ENCODE measurements at places on chromosomes 1 and 21. TPM values are rescaled to one million over a fixed set of nuclear protein-coding genes. Genes with fewer than 3 reads are reported as not detected.

DNA sequence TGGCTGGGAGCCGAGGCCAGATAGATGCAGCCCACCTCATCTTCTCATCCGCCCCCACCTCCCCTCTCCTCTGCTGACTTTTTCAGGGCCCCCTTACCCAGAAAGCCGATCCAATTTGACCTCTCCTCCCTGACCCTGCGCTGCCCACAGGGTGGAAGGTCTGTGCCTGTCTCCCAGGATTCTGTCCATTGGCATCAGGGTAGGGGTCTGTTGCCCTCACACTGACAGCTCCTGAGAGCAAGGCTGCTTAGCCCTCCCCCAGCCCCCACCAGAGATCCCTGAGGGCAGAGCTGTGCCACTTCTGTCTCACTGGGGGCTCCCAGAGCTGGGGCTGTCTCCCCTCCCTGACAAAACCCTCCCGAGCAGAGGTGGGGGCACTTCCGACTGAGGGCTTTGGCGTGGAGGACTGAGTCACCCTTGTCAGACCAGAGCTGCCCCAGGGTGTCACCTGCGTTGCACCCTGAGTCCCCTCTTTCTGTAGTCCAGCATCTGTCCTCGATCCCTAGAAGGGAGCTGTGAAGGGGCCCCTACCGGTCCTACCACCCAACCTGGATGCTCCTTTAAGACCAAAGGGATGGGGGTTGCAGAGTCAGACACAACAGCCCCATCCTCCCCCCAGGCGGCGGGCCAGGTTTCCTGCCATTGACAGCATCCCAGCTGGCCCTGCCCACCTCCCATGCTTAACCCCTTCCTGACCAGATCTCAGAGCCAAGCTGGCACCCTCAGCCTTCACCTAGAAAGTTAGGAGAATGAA is 2.4 kb upstream of the FAM110D start:
- DNase-seq, result no peak

Gene LRRC38
- 1.4 TPM for total RNA-seq

GRCh38 chr1:112465122-112465521 is 43.6 kb upstream of the WNT2B start:
- no peak for DNase-seq

- no peak for DNase-seq
These were observed 14.1 kb upstream of the LMNA start for GRCh38 chr1:156100205-156100995.

DNA sequence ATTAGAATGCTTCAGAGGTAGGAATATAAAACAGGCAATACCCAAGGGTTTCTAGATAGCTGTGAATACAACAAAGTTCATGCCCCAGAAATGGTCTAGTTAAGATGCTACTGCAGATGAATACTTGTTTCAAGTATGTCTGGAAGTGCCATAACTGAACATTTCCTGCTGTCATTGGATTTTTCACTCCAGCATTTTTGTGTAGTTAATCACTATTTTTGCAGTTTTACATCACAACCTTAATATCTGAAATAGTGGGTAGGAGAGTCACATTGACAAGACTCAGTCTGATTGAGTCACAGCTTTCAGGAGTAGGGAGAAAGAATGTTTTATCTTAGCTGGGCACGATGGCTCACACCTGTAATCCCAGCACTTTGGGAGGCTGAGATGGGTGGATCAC is 126.4 kb upstream of the C1orf21 start:
- no peak for DNase-seq

Gene ZNF683
- total RNA-seq, result not detected

DNA sequence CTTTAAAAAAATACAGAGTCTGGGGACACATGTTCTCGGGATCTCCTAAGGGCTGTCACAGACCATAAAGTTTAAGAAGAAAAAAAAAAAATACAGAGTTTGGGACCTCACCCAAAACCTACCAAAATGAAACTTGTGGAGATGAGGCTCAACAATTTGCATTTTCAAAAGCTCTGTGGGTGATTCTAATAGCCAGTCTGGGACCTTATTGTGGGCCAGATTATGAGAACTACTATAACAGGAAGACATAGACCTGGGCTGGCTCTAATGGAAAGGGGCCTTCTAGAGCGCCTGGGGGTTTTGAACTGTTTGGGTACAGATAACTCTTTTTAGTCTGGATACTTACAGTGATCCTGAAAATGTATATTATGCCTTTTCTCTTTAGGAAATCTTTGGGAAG is 69.1 kb downstream of the LAMC1 start:
- no peak for DNase-seq
